Choroid plexus epithelial cell (primary cell): ENCODE measurements at places on chromosomes 2 and 18.

DNA sequence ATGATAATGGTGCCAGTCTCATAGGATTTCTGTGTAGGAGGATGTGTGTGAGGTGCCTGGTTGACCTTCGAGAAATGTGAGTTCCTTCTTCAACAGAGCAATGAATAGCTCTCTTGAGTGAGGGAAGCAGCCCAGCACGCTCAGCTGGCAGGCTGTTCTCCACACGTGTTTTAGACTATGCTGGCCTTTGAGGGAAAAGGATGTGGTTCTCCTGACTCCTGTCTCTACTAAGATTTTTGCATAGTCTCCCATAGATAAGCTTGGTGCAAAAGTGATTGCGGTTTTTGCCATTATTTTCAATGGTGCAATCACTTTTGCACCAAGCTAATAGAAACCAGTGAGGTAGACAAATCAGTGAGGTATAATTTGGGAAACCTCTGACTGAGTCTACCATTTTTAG lies 284.1 kb downstream of the SLC4A3 start:
- DNase-seq = no peak

GRCh38 chr18:2572892-2573291 lies 1.5 kb downstream of the NDC80 start:
- peak; percentile 39 for DNase-seq

DNA sequence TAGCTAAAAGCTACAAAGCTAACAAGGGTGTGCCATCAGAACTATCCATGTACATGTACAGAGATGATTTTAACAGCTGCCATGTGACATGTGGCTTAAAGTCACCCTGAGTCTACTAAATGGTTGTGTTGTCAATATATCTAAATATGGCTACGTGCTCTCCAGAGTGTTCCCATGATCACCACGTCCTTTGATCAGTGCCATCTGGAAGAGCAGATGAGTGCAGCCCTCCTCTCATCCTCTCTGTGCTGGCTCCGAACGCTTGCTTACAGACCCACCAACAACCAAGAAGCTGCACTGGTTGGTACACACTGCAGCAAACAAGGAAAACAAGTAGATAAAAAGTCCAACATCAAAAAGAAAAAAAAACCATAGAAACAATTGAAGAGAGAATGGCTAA lies 88.6 kb upstream of the NARS1 start:
- DNase-seq = no peak

- no peak for DNase-seq
Observed at GRCh38 chr2:239827523-239827890, 197.6 kb downstream of the NDUFA10 start.

DNA sequence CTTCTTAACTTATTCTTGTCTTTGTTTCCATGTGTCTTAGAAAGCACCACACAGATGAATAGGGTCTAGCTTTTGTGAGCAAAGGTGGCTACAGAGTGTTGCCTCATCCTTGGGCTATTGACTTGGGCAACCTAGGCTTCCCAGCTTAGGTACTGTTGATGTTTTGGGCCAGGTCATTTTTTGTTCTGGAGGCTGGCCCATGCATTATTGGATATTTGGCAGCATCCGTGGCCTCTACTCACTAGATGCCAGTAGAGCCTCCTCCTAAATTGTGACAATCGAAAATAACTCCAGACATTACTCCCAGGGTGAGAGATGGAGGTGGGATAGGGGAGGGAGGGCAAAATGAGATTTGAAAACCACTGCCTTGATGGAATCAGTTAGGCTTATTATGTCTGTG lies 127.3 kb upstream of the EPC2 start:
- no peak for DNase-seq

DNA sequence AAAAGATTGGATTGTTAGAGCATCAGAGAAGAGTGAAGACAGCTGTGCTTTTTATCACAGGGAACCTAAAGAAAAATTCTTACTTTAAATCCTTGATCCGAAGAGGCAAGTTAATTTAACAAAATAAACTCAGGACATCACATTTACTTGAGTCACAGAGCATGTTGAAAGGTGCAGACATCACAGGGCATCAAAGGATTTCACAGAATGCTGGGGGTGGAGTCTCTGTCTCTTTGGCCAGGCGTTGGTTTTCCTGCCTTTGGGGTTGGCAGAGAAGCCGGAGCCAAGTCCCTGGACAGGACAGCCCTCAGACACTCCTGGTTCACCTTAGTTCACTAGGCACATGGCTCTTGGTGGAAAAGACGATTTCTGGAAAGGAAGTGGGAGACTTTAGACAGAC lies 56.3 kb downstream of the SH3RF3 start:
- DNase-seq = peak; percentile 76

- DNase-seq = peak; percentile 41
Observed at GRCh38 chr2:37812414-37812813, 112.7 kb upstream of the RMDN2 start.
